ENCODE measurements at places on chromosomes 6 and 20.

GRCh38 chr6:103042336-103042735, 1648.8 kb downstream of the GRIK2 start:
- no peak for DNase-seq

GRCh38 chr6:25277386-25277785, 1.8 kb upstream of the CARMIL1 start:
- no peak for DNase-seq

- DNase-seq = no peak
Observed at GRCh38 chr20:53831228-53831627, 237.6 kb upstream of the ZNF217 start.

DNA sequence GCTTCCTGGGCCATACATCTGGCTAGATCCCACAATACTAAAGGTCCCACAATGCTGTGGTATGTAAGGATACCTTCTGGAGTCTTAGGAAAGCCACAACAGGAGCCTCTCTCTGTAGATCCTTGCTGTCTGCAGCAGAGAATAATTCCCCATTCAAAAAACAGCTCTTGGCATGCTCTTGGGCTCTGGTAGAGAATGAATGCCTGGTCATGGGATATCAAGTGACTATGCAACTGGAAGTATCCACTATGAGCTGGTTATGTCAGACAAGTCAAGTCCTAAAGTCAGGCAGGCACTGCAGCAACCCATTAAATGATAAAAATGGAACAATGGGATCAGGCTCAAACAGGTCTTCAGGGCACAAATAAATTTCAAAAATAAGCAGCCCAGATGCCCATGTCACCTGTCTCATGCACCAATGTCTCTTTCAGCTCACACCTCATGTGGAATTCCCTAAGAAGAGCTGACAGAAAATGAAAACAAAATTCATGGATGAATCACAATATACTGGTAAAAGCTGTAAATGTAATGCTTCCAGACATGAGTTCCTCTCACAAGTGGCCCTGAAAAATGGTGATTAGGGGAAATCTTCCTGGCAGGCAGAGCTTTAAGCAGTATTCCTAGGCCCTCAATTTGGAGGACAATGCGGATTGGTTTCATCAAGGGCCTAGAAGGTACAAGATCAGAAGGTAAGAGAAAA, 4.3 kb downstream of the AK9 start:
- DNase-seq = no peak

GRCh38 chr6:5763407-5763806, 243.3 kb downstream of the NRN1 start:
- no peak for DNase-seq

- DNase-seq = no peak
Observed at GRCh38 chr6:139336488-139336887, 38.0 kb downstream of the CITED2 start.

- no peak for DNase-seq
Observed at GRCh38 chr6:111926731-111927302, 53.6 kb upstream of the FYN start.

- no peak for DNase-seq
Observed at GRCh38 chr20:16352321-16352720, 220.9 kb downstream of the KIF16B start.

- DNase-seq = no peak
Observed at GRCh38 chr20:38203337-38203980, 38.4 kb upstream of the TGM2 start.

GRCh38 chr20:47484303-47484702, 17.4 kb upstream of the NCOA3 start:
- DNase-seq = no peak

DNA sequence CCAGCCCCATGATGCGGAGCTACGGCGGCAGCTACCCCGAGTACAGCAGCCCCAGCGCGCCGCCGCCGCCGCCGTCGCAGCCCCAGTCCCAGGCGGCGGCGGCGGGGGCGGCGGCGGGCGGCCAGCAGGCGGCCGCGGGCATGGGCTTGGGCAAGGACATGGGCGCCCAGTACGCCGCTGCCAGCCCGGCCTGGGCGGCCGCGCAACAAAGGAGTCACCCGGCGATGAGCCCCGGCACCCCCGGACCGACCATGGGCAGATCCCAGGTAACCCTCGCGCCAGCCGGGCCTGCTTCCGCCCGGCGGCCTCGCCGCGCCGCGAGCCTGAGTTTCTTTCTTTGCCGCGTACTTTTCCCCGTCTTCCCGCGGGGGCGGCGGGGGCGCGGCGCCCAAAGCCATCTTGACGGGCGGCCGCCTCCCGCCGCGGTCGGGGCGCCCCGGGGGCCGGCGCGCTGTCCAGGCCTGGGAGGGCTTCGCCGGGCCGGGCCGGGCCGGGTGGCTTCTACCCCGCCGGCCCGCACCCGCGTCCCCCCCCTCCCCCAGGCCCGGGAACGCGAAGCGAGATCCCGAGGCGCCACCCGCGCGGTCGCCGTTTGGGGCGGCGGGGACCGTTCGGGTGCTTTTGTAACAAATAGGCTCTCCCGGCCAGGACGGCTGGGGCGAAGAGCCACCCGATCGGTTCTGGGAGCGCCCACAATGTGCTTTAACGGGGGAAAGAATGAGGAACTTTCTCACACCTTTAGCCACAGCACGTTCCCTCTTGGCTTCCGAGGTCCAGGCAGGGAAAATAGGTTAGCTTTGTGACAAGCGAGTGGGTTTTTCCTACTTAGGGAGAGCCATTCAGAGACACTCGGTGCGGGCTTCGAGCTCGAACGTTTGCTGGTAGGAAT, 2.3 kb downstream of the ARID1B start:
- no peak for DNase-seq

GRCh38 chr6:11992086-11992485, 20.0 kb upstream of the HIVEP1 start:
- no peak for DNase-seq

DNA sequence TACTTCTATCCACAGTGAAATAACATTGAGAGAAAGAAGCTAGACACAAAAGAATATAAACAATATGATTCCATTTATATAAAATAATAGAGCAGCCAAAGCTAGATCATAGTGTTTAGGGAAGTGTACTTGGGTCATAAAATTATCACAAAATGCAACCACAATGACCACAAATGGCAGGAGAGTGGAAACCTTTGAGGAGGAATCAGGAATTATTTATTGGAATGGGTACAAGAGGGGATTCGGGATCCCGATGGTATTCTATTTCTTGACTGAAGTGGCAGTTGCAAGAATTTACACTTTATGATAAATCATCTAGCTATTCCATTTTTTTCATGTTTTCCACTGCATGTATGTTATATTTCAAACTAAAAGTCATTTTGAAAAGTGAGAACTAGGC, 76.1 kb downstream of the IPCEF1 start:
- no peak for DNase-seq

DNA sequence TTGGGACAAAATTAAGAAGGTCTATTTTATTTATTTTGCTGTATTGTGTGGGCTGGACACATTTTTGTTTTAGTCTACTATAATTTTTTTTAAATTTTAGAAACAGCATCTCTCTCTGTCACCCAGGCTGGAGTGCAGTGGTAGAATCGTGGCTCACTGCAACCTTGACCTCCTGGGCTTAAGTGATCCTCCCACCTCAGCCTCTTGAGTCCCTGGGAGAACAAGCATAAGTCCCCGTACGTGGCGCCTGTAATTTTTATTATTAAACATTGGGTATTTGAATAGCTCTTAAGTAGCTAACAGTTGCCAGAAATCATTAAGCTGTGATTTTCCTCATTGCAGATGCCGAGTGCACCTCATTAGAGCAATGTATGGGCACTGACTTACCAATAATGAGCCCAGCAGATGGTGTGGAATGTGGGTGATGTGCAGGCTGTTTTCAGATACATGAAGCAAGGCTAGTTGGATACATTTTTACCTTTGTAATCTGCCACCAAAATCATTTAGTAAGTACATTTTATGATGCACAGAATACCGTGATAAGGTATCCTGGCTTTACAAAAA, 10.3 kb upstream of the MAS1 start:
- DNase-seq = no peak

DNA sequence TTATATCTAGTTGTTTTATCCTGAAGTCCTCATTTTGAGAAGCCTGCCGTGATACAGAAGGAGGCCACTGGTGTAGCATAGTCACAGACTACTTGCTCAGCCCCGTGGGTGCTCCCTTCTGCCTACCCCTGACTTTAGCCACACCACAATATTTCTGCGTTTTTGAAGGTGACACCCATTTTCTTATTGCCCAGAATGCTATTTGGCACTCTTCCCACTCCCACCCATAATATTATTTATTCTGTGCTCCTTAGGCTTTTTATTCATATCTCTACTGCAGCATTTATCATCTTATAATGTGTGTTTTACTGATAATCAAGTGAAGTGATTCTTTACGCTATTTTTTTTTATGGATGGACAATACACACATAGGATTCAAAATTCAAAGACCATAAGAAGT, 107.3 kb downstream of the OR2B2 start:
- DNase-seq = no peak

DNA sequence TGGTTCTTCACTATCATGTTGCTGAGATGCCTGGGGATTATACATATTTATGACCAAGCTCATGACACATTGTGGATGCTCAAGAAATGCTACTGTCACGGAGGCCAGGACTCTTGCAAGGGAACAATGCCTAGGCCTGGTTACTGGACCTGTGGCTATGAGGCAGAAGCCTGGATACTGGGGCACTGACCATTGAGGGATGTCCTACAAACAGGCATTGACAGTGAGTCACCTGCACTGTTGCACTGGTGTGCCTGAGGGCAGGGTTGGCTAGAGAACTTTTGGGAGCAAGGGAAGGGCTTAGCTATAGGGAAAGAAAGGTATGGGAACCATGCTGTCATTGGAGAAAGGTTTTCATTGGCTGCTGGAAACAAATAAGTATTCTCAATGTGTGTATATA, 313.1 kb upstream of the SUPT3H start:
- no peak for DNase-seq

- no peak for DNase-seq
Observed at GRCh38 chr20:48843057-48843806, 15.4 kb upstream of the PREX1 start.

GRCh38 chr20:13442986-13443385, 195.7 kb downstream of the TASP1 start:
- DNase-seq = no peak

GRCh38 chr6:13488015-13488895, 855 bp upstream of the GFOD1 start:
- no peak for DNase-seq

DNA sequence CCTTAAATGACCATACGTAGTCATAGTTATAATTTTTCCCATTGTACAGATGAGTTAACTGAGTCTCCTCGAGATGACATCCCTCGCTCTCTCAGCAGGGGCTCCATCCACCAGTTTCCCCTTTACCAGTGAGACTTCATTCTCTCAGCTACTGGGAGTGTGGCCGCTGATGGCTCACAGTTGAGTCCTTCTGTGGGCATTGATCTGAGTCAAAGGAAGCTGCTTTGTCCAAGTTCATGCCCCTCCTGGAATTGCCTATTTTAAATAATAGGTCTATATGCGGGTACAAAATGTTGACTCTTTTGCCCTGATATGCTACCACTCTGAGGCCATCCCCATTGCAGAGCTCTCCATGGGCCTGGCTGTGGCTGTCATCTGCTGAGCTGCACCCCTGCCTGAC, 14.8 kb upstream of the CST1 start:
- no peak for DNase-seq

- DNase-seq = no peak
Observed at GRCh38 chr20:50930139-50930975, 880 bp downstream of the ADNP start.

DNA sequence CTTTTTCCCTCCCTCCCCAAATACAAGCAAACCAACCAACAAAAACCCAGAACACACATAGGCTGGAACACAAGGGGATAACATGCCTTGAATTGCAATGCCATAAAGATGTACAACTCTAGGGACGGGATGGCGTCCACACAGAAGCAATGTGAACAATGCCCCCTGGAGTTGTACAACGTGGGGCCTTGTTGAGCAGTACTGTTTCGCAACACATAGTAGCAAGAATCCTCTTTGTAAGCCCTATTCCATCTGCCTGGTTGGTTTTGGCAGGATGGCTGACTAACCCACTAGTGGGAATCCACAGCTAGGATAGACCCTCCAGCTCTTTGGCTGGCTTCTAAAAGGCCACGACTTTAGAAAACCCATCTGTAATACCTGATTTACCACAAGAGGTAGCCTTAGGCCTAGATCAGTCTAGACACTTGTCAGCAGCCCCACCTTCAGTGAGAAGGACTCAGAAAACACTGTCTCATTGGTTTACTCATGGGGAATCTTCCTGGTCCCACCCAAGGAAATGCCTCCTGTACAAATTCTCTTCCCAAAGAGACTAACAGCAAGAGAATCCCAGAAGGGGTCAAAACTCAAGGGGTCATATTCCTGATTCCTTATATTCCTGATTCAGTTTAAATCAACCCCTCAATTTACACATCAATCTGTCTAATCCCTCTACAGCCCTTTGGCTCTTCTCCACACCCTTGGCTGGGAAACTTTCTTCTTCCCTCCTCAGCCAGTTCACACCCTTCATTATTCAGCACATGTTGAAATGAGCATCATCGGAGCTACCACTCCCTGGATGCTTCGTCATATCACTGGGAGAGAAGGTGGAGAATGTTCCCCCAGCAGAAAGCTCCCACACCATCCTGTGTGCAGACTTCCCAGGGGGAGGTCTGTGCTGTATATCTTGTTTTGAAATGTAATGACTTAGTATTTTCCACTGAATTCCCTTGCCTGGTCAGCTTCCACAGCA, 622.4 kb upstream of the FLRT3 start:
- DNase-seq = peak; percentile 83

- DNase-seq = no peak
Observed at GRCh38 chr6:45422503-45423110, 44.9 kb upstream of the SUPT3H start.
